D721Med (cell line): ENCODE measurements at places on chromosomes 12 and 14.

DNA sequence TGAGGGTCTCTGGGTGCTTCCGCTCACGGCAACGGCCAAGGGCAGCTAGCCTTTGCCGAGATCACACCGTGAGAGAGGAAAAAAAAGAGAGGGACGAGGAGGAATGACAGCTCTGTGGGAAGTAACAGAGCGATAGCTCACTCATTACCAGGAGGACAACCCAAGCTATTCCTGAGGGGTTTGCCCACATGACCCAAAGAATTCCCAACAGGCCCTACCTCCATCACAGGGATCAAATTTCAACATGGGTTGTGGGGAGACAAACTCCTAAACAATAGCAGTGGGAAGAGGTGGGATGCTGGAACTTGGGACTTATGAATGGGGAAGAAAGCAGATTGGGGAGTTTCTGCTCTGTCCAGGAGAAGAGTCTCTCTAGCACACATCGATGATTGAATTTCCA lies 180.6 kb downstream of the LRRK2 start:
- DNase-seq = no peak

DNA sequence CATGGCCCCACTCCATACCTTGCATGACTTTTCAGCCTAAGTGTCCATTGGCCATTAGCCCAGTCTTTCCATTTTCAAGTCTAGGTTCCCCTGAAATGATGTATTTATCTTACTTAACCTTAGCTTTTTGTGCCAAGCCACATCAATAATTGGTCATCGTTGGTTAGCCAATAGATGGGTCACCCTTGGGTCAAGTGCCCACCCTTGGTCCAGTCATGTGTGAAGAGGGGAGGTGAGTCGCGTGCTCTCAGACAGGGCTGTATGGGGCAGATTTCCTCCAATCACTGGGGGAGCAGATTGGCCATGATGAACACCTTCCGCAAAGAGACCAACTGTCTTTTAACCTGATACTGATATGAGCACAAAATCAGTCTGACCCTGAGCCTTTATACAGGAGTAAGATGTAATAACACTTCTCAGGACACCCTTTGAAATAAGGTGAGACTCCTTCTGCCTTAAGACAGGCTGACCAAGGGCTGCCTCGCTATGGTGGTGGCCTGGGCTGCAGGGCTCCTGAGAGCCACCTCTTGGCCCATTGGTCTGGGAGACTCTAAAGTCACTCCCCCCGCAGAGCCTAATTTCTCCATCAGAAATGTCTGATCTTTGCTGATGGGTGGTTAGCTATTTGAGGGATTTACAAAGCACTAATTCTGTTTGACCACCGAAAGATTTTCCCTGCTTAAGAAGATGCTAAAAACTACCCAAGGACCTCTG lies 143.2 kb downstream of the ZFP36L1 start:
- no peak for DNase-seq

DNA sequence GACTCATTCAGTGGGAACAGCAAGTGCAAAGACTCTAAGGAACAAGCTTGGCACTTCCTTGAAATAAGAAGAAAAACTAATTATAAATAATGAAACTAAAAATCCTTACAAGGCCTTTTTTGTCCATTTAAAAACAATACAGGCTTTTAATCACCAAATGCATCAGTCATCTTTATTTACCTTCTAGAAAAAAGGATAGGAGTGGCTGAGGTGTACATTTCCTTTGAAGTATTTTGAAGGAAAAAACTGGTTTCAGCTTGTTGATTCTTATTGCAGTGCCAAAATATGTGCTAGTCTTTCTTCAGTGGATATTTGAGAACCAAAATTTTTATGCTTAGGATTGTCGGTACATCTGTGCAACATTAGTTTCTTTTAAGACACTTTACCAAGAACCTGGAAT lies 29.8 kb downstream of the MED21 start:
- no peak for DNase-seq

DNA sequence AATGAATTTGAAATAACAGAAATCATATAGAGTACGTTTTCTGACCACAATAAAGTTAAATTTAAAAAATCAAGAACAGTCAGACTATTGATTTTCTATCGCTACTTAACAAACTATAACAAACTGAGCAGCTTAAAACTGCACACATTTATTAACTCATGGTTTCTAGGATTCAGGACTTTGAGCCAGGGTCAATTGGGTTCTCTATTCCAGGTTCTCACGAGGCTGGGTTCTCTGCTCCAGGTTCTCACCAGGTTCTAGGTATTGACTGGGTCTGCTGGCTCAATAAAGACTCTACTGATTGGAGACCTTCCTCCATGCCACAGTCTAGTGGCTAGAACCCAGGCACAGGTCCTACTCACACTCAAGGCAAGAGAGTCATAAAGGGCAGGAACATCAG lies 22.8 kb downstream of the ABCC9 start:
- no peak for DNase-seq

- DNase-seq = no peak
Observed at GRCh38 chr12:97960225-97960624, 497.6 kb downstream of the RMST start.

DNA sequence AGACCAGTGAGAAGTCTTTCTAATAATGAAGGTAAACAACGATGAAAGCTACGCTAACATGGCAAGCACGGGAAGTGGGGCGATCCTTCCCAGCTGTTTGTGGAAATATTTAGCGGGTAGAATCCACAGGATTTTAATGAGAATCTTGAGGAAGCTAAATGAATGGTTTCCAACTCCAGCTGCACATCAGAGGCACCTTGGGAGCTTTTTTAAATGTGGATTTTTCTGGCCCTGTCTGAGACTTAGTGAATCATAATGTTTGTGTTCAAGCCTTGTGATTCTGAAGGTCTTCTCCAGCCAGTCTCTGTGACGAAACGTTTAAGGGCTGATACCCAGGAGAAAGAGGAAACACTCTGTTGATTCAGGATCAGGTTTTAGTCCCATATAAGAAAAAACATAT lies 169.8 kb downstream of the CAPZA3 start:
- no peak for DNase-seq

GRCh38 chr12:28930704-28931103 lies 218.4 kb upstream of the FAR2 start:
- DNase-seq = no peak

GRCh38 chr14:80047761-80048160 lies 163.5 kb downstream of the DIO2 start:
- DNase-seq = no peak

DNA sequence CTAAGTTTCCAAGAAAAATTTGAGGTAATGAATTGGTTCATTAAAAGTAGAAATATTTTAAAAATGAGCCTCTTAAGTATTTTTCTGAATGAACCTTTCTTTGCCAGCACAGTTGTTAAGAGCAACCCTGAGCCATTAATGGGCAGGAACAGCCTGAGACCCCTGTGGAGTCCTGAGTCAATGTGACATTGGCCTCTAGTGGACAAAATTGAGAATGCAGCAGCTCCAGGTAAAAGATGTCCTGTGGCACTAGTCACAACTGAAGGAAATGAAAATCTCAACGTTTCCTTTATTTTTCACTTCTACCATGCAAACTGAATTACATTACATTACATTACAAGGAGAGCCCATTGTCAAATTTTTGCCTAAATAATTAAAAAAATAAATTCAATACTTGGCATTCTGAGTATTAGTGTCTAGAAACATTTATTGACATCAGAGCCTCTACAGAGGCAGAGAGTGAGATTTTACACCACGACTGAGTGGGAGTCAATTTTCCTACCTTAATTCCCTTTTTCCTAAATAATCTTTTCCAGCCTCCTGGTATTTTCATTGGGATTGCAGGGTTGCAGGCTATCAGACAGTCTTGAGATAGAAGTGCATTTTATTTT lies 135.7 kb downstream of the PPM1H start:
- no peak for DNase-seq

DNA sequence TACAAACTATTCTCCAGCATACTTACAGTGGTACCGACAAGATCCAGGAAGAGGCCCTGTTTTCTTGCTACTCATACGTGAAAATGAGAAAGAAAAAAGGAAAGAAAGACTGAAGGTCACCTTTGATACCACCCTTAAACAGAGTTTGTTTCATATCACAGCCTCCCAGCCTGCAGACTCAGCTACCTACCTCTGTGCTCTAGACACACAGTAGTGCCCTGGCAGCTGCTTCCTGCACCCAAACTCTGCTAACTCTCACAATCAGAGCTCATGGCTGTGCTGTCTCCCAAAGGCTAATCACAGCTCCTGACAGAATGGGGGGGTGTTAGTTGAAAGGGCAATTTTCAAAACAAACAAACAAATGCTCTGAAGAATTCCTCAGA lies 95.2 kb upstream of the OR4E1 start:
- no peak for DNase-seq

GRCh38 chr12:102992297-102992696 lies 34.8 kb downstream of the ASCL1 start:
- no peak for DNase-seq

- DNase-seq = no peak
Observed at GRCh38 chr12:15458008-15458407, 135.7 kb downstream of the PTPRO start.

- no peak for DNase-seq
Observed at GRCh38 chr12:98211909-98212695, 303.3 kb upstream of the TMPO start.

DNA sequence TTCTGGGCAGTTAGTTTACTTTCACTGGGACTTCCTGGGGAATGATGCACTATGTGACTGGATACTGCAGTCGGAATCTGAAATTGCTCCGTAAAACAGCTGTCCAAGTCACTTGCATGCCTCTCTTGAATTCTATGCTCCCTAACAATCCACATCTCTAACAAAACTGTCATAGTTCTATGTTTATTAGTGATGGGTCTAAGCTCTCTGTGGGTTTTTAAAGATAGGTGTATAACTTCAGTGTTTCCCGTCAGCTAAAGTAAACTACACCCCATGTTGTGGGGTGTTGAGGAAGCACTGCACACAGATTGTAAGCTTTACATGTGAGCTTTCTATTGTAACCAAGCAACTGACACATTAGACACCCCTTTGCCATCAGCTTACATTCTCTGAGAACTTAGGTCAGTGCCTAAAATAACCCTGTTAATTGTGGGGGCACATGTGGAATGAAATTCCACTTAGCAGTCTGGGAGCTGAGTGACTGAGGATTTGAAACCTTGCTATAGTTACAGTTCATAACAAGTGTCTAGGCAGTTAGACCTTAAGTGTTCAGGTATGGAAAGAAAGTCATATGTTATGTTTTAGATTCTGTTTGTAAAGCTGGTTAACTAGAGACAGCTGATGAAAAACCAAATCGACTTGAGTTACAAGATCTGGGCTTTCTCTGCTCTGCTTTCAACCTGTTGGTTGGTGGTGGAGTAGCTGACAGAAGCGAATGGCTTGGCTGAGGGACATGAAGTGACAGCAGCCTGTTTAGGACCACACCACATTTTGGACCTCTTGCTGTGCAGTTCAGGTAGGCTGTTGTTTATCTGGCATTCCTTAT lies 165.7 kb downstream of the AKAP6 start:
- DNase-seq = no peak

DNA sequence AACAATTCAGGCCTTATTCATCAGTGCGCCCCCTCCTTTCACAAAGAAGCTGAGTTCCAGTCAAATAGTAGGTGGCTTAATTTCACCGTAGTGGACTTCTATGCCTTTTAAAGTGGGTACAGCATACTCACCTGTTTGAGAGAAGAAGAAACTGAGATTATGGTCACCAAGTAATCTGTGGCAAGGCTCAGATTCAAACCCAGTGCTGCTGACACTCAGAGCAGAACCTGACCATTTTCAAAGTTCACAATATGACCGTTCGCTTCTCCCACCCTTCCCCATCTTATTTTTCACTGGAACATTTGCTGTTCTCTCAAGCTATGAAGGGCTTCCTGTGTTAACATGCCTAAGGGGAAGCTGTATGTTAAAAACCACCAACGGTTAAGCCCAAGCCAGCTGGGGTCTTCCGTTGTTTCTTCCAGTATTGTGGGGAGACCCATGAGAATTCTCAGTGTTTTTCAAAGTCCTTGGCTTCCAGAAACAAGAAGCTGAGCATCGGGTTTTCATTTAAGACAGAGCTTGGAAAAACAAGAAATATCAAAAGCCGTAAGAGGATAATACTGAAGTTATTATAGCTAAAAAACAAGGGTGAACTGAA lies 6.1 kb upstream of the PSMA6 start:
- DNase-seq = no peak

GRCh38 chr12:80815351-80815750 lies 98.6 kb downstream of the MYF5 start:
- no peak for DNase-seq

DNA sequence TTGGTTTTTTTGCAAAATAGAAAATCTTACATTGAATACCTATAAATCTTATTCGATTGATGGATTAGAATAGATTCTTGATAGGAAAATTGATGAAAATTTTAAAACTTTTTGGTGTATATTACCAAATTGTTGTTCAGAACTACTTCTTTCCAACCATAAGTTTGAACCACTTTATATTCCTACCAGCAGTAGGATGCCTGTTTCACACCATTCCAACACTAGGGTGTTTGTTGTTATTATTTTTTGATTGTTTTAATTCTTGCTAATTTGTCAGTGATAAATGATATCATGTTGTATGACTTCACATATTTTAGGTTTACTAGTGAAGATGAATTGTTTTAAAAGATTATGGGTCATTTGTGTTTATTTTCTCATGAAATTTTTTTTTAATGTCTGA lies 43.4 kb downstream of the UTP20 start:
- DNase-seq = no peak

DNA sequence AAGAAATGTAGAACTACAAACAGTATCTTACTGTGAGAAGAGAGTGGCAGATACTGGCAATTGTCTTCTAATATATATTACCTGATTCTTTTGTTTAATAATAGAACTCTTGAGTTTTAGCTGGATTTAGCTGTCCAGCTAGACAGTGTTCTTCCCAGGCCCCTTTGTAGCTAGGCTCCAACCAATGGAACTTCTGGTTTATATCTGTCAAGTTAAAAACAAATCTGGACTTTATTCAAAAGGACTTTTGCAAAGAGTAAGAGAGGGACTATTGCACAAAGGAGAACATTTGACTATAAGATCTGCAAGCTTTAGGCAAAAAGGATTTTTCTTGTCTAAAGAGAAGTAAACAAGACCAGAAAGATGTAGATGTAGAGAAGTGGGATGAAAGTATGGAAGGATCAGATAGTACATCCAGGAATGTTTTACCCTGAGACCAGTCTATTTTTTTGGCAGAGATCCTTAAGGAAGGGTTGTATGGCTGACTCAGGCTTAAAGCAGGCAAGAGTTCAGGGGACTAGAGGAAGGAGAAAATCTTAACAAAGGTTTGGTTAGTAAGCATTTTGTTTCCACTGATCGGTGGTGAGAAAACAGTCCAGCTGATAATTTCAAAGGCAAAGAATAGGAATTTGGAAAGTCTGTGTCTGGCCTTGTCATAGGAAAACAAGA lies 111.1 kb upstream of the PLEKHA5 start:
- no peak for DNase-seq

- no peak for DNase-seq
Observed at GRCh38 chr12:86513226-86513625, 257.0 kb upstream of the MGAT4C start.

DNA sequence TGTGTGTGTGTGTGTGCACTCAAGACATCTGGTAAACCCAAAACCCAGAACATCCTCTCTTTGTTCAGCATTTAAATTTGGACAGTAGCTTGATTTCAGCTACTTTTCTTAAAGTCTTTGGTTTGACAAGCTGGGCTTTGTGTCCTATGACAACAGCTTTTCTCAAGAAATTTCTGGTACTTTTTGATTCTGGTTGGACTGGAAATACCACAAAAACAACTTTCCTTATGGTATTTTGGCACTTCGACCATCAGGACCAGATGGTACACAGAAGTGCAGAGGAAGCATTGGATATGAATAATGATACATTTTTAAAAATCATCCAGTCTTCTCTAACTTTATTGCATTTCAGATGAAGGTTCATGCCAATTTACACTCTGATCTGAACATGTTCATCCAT lies 286.6 kb upstream of the FLRT2 start:
- DNase-seq = no peak
